Stimulated activated CD4-positive, alpha-beta T cell treated with anti-CD3 and anti-CD28 coated beads, TNF-alpha, amount 100 ng/mL, for 48 hours (primary cell): ENCODE measurements at places on chromosomes 4 and X.
A peak's percentile ranks its signal among the peaks of the same experiment; 100 is the strongest.

GRCh38 chr4:97548943-97549583, 594.2 kb downstream of the STPG2 start:
- no peak for DNase-seq

- DNase-seq: no peak
Measured at GRCh38 chr4:120630427-120630826, 292.1 kb downstream of the PRDM5 start.

DNA sequence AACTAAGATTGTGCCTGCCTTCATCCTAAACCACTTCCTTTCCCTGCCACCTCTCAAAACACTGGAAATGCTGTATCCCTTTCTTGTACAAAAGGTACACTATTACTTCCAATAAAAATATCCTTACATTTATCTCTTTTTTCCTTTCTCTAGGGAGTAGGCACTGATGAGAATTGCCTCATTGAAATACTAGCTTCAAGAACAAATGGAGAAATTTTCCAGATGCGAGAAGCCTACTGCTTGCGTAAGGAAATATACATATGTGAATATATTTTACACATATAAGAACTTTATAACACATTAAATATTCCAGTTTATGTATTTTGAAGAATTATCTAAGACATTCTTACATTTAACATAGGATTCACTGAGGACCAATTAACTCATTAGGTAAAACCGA, 71.7 kb downstream of the ANXA10 start:
- no peak for DNase-seq

GRCh38 chrX:14274691-14275090, 245.0 kb upstream of the GEMIN8 start:
- DNase-seq: no peak

GRCh38 chr4:46073778-46074177, 50.1 kb downstream of the GABRG1 start:
- no peak for DNase-seq

GRCh38 chr4:41696763-41697162, 51.8 kb downstream of the PHOX2B start:
- DNase-seq: no peak

- no peak for DNase-seq
Measured at GRCh38 chr4:165583341-165583740, 204.5 kb downstream of the CPE start.

- no peak for DNase-seq
Measured at GRCh38 chrX:18577400-18577799, 94.5 kb downstream of the RS1 start.

- no peak for DNase-seq
Measured at GRCh38 chr4:135032670-135033069, 831.1 kb upstream of the PABPC4L start.

GRCh38 chr4:68348577-68348976, 1.3 kb downstream of the YTHDC1 start:
- DNase-seq: no peak

DNA sequence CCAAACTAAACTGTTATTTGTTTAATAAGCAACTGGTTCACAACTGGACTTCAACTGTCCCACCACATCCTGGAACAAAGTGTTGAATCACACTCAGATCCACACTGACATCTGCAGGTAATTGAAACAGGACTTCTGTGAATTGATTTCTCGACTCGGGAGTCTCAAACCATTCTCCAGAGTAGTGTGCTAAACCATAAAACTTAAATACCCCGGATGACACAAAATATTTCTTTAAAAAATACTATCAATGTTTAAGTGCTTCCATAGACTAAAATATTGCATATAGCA, 95.4 kb upstream of the PLAC1 start:
- DNase-seq: no peak

- DNase-seq: no peak
Measured at GRCh38 chr4:172412851-172413580, 599.8 kb downstream of the GALNTL6 start.

DNA sequence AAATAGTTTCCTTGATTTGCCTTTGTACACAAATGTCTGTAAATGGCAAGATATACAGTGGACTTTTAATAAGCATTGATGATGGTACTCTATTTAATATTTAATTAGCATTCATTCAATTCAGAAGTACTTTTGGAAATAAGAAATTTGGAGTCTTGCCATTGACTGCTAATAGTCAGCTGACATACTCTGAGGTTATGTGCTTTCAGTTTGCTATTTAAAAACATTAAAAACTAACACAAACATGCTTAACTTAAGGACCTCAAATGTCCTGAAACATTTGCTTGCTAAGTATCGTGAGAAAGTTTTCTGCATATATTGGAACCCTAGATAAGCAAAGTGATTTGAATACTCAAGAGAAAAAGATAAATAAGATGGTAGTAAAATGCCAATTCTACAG, 64.6 kb downstream of the REELD1 start:
- DNase-seq: no peak

GRCh38 chrX:74521961-74522751, 92.3 kb downstream of the RLIM start:
- DNase-seq: no peak

DNA sequence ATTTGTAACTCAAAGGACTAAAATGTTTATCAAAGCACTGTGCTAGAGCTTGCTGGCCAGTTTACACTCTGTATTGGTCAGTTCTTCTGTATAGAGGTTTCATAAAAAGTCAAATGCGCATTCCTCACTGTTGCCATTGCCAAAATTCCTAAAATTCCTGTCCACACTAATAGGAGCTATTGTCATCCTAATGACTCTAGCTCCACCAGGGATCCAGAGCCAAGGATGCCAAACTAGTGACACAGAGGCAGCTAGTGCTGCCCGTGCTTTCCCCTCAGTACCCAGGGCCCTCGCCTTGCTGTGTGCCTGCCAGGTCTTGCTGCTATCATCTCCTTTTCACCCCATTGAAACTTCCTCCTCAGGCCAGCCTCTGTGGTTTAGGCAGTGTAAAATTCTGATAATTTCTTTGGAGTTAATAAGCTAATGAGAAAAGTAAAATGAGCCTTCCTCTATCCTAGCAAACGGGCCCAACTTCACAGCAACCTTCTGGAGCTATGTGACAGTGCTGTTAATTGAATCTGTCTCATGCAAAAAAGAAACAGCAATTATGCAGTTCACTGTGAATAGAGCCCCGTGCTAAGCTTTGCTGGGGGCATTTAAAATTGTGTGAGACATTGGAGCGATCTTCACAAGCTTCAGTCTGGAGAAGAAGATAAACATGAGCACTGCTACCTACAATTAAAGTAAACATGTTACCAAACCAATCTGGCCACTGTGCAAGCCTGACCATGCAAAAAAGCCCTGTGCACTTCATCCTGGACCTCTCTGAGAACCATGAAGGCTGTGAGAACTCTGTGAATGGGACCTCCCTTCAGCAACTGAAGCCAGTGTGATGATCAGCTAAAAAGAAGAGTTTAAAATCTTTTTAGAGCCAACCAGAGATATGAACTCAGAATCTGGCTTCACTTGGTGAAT, 43.1 kb upstream of the FGF2 start:
- no peak for DNase-seq

- DNase-seq: no peak
Measured at GRCh38 chr4:76485450-76485849, 50.4 kb downstream of the SHROOM3 start.

GRCh38 chrX:97854086-97854485, 970.4 kb downstream of the RPA4 start:
- DNase-seq: no peak

DNA sequence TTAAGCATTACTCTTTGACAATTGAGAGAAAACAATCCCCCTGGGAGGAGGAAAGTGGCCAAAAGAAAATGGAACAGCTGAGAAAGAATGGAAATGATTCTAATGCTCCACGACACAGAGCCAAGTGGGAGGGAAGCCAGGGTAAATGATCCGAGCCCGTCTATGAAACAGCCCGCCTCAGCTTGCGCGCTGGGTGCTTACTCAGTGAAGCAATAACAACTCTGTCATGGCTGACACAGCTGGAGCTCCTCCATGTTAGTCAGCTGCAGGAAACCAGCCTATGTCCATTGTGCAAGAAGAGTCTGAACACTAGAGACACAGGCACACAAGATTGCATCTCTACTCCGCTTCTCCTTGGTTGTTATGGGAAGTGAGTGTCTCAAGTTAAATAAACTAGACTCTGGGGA, 19.3 kb downstream of the NOA1 start:
- DNase-seq: no peak

DNA sequence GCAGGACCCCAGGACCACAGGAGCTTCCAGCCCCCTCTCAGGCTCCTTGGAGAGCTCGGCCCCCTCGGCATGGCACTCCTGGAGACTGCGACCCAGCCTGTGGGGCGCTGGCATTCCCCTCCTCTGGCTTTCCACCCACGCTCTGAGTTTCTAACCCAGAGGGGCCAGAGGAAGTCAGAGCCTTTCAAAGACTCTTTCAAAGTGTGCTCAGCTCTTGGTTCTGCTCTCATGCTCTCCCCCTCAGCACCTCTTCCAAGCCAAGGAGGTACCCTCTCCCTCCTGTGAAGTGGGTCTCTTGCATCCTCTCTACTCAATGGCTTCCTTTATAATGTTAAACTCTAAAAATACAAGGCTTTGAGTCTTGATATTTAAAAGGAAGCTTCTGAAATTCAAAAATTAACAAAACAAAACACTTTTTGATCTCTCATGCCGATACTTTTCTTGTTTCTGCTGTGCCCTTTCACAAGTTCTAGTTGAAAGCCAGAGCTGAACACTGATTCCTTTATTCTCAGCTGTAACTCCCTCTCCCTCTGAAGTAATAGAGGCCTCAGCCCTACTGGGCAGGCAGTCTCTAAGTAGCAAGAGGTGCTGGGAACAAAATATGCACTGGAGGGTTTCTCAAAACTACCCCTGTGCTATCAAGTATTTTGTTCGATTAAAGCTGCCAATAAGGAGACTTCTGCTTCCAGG, 82.8 kb downstream of the NAT8L start:
- peak; percentile 8 for DNase-seq

DNA sequence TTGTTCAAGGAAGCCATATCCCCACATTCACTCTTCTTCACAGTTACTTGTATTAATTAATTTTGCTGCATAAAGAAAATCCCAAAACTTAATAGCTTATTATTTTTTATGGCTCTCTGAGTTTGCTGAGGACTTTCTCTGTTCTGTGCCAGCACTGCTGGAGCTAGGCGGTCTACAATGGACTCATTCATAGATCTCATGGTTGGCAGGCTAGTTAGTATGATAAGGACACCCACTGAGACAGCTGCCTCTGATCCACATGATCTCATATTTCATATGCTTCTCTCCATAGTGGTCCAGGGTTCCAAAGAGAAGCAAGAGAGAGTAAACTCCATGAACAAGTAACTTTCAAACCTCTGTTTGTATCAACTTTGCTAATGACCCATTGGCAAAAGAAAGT, 170.2 kb downstream of the ADGRA3 start:
- DNase-seq: no peak

- DNase-seq: no peak
Measured at GRCh38 chr4:75016472-75016871, 83.6 kb downstream of the PARM1 start.

DNA sequence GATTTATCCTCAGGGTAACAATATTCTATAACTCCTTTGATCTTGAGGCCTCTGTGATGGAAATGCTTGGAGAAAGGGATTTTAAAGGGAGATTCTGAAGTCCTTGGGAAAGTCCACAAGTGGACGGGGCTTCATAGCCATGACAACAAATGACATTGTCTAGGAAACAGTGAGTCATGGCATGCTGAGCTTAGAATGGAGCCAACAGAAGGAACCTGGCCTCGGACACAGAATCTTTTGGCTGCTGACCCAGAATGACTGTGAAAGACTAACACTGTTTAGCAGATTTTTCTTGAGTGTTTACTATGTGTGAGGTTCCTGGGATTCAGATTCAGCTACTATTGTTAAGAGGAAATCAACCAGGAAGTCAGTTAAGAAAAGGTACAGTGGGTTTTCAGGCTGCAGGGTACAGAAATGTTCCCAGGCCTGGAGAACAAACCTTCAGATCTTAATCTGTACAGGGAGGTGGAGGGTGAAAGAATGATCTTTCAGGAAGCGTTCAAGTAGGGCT, 18.1 kb upstream of the CXCL2 start:
- no peak for DNase-seq

DNA sequence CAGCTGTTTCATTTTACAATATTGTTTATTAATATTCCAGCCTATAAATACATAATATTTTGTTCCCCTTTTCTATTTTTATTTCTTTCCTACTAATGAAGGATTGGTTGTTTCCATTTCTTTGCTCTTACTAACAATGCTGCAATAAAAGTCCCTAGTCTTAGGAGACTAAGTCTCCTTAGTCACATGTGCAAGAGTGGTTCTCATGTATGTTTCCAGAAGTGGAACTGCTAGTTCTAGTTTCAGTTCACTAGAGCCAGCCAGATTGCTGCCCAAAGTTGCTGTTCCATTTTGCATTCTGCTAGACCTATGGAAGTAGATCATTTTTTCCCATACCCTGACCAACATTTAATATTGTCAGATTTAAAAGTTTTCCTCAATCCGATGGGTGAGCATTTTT, 44.3 kb downstream of the CNGA1 start:
- no peak for DNase-seq

- no peak for DNase-seq
Measured at GRCh38 chr4:23058165-23058776, 365.5 kb downstream of the GBA3 start.

DNA sequence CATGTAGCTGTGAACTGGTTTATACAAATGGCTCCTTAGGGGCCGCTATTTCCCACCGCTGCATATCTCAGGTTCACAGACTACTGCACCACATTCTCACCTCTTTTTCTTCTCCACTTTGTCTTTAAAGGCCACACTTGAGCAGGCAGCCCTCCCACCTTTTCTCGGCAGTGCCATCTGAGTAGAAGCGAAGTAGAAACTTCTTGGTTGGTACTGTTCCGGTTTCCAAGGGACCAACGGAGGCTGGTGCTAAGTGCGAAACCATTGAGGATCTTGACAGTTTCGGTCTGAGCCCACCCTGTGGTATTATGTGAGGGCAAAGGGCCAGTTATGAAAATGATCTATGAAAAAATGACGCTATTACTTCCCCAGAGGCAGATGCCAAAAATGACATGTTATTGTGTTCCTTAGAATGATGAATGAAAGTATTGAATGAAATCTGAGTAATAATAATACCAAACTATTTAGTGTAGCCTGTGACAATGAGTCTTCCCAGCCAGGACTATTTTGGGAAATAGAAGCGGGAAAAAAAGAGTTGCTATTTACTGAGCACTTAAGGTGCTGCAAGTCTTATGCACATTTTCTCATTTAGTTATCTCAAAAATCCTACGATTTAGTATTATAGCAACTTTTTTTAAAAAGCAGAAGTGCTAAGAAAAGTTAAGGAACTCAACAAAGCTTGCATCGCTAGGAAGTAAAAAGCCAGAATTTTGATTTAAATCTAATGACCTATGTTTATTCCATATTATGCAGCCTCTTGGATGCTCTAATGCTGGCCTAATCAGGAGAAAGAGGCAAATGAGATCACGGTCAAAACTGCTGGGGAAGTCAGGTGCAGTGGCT, 29.6 kb upstream of the CHRNA9 start:
- peak; percentile 52 for DNase-seq
